ENCODE measurements at places on chromosomes 3 and 15.
A peak's percentile ranks its signal among the peaks of the same experiment; 100 is the strongest.

DNA sequence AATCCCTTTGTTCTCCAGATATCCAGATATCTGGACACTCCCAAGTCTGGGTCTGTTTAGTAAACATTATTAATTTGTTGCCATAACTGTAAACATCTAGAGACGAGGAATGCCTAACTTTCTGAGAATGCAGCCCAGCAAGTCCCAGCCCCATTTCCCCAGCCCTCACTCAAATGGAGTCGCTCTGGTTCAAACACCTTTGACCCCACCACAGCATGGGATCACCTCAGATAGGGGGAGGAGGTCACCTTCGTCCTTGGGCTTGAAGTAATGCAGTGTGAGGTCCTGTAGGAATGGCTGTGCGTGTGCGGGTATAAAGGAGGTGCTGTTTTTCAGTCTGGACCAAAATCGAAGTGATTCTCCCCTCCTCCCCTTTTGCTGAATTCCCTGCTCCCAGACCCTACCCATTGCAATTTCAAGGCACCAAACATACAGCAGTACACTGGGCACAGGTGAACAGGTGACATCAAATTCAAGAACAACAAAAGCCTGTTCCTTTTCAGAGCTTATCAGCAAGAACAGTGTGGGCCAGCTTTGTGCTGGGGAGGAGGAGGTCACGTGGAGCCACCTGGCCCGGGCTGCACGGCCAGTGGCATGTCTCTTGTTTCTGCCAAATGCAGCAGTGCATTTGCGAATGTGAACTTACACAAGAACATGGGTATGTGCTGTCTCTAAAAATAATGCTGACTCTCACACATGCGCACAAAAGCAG lies 57.5 kb upstream of the TRPM1 start:
- no peak for DNase-seq

DNA sequence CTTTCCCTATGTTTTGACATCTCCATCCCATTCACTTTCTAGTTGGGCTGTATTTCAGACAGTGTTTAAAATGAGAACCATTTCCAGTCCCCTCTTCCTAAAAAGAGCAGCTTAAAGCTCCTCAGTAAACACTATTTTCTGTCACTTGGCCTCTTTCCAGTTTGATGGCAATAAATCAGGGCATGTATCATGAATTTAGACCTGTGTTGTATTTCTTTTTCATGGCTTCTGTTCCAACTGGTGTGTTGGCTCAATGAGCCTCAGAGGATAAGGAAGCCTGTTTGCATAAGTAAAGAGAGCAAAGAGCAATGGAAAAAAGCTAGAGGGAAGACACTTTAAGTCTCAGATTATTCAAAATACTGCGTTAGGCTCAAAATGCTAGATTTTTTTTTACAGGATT lies 7.2 kb downstream of the CCDC80 start:
- DNase-seq = peak; percentile 60

- no peak for DNase-seq
These were observed 223.7 kb downstream of the PDZRN3 start for GRCh38 chr3:73401059-73401458.

DNA sequence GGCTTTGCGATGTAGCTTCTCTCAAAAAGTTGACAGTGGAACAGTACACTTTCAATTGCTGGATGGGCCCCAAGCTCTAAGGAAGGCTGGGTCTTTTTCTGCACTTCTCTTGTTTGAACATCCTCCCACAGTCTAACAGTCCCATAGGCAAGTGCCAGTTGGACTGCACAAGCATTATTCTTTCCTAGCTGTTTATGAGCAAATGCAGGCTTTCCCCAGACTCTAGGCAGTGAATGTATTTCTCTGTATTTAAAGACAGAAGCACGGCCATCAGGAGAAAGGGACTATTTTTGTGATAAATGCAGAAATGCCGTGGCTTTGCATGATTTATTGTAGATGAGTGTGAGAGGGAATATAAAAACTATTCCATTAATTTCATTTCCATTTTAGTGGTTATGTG lies 539.3 kb upstream of the LMCD1 start:
- no peak for DNase-seq

DNA sequence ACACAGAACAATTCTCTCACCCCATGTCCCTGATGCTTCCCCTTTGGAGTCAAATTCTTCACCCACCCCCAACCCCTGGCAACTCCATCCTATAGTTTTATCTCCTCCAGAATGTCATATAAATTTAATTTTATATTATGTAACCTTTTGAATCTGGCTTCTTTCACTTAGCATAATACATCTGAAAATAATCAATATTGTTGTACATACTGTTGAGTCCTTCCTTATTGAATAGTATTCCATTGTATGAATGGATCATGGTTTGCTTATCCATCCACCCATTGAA lies 98.9 kb upstream of the TSC22D2 start:
- DNase-seq = no peak

- no peak for DNase-seq
These were observed 158.4 kb upstream of the NAALADL2 start for GRCh38 chr3:174700736-174701135.

- DNase-seq = no peak
These were observed 368.6 kb upstream of the RBMS3 start for GRCh38 chr3:28912120-28912885.

DNA sequence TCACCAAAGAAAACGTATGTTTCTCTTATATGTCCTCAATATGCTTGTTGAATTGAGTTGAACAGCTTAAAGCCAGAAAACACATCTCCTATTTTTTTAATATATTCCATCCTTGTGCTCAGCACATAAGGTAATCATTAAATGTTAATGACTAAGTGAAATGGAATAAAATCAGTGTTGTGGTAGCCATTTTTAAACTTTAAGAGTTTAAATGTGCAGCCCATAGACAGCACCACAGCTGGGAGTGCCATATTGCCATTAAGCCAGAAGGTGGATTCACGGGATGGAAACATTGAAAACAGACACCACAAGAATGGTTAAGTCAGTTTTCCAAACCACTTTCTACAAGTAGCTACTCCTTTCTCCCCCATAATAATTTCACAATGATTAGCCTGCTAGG lies 76.8 kb upstream of the C15orf61 start:
- no peak for DNase-seq

DNA sequence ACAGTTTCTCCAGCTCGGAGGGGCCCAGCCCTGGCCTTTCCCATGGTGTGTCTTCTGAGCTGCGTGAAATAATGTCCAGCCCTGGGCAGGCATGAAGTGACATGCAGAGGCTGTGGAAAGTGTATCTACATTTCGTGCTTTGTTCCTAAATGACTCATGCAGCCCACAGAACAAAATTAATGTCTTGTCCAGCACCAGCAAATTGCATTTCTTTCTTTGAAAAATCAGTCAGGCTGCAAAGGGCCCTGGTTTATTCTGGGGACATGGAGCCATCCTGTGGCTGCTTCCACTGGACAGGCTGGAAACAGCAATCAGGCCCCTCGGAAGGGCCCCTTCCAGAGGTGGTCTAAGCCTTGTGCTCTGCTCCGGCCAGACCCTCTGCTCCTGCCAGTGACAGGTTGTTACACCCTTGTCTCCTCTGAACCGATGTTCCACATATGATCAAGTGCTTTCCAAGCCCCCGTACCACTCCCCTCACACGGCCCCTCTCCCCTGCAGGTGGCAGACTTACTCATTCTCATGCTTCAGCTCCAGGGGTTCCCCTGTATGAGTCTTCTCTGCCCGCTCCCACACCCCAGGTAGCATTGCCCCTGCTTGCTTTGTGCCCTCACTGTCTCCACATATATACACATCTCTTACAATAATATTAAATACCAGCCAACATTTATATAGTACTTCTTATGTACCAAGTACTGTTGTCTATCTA lies 33.7 kb downstream of the CRYGS start:
- DNase-seq = no peak

- DNase-seq = no peak
These were observed 193.4 kb downstream of the ZNF621 start for GRCh38 chr3:40718209-40718608.

GRCh38 chr15:101723874-101724674 lies at the start of gene TARS3:
TARS3 (minus strand) TSS chr15:101724473; CDS start chr15:101724387, 86 bp downstream.
- DNase-seq = peak; percentile 88

DNA sequence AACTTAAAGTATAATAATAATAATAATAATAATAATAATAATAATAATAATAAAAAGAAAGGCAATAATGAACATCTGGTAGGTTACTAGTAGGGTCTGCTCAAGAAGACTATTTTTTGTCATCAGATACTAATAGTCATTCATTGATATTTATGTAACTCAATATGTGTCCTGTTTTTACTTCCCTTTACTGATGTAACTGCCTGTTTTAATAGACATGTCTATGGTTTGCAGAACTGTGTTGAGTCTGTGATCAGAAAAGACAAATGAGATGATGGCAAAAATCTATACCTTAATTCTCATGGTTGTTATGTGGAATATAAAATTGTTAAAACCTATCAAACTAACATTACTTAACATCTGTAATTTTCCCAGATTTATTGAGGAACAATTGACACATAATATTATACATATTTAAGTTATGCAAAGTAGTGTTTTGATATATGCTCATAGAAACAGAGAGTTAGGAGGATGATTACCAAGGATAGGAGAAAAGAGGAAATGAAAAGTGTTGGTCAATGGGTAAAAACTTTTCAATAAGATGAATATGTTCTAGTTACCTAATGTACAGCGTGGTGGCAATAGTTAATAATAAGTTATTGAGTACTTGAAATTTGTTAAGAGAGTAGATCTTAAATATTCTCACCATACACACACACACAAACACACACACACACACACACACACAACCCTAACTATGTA lies 699.4 kb downstream of the ZPLD1 start:
- no peak for DNase-seq

- no peak for DNase-seq
These were observed 108.7 kb downstream of the ST8SIA2 start for GRCh38 chr15:92502336-92502735.

- no peak for DNase-seq
These were observed 28.5 kb downstream of the PLSCR4 start for GRCh38 chr3:146222204-146223046.

DNA sequence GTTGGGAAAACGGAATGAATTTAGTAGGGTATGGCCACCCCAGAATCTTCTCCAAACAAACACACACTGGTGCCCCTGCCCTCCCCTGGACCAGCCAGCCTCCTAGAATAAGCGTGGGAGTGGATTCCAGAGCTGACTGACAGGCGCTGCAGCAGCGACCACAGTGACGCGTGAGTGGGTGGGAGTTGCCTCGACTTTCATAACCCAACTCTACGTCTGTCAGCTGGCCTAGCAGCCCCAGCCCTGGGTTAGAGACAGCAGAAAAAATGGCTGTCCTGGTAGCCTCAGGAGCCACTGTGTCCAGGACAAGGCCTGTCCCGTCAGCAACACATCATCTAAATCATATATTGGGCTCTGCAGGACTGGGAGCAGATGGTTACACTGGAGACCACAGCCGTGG lies 10.0 kb downstream of the PLA2G4B start:
- DNase-seq = no peak

GRCh38 chr3:67564008-67564407 lies 90.4 kb downstream of the SUCLG2 start:
- no peak for DNase-seq

DNA sequence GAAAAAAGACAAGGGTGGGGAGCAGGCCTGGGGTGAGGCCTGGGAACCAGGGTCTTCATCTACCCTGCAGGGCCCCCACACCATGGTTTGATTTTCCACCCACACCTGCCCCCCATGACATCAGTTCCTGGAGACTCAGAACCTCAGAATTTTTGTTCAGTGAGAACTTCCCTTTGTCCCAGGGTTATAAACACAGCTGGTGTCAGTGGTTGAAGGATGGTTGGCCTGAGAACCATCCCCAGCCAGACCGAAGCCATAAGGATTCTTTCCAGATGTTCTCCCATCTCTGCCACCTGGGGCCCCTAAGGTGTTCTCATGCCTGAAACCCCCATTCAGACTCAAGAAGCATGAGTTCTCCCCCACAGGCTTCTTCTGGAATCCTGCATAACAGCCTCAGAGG lies 16.6 kb downstream of the CCDC33 start:
- DNase-seq = no peak

GRCh38 chr3:185797108-185797881 lies 27.5 kb downstream of the IGF2BP2 start:
- no peak for DNase-seq

GRCh38 chr3:109072194-109072593 lies 45.7 kb downstream of the MORC1 start:
- DNase-seq = no peak

GRCh38 chr3:143529018-143529478 lies 319.2 kb downstream of the SLC9A9 start:
- DNase-seq = no peak

GRCh38 chr3:188350961-188351360 lies 197.0 kb downstream of the LPP start:
- DNase-seq = no peak

- DNase-seq = peak; percentile 45
These were observed at the start of gene GRAMD2A for GRCh38 chr15:72197460-72198355. GRAMD2A (minus strand) TSS chr15:72197787.

DNA sequence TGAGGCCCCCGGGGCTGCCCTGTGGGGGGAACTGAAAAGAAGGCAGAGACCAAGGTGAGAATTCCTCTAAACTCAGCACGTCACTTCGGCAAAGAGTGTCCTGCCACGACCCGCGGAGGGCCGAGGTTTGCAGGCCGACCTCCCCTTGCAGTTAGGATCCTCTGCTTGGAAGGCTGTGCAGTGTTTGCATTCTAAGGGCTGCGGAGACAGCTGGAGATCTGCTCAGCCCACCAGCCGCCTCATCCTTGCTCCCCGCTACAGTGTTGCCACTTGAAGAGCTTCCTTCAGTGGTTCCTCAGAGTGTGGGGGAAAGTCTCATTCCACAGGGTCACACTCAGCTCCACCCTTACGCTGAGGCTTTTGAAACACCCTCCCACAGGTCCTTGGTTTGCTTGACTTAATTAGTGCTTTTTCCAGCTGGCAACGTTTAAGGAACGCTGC lies 10.8 kb downstream of the SLC51A start:
- no peak for DNase-seq

DNA sequence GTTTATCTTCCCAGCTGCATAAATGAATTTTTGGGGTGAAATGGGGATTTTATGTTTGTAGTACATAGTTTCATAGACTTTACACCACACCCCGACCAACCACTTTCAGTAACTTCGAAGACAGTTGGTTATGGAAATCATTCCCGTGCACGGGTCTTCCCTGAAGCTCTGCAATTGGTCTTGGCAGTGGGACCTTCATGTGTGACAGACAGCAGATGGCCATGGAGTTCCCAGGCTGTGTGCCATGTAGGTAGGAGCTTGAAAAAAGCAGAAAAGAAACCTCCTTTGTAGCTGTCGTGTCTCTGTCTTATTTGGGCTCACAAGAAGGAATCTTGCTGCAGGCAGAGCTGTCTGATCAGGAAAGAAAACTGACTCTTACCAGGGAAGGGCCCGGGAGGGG lies 25.9 kb downstream of the EXOG start:
- no peak for DNase-seq

GRCh38 chr3:86410587-86410986 lies 580.4 kb downstream of the VGLL3 start:
- DNase-seq = no peak

DNA sequence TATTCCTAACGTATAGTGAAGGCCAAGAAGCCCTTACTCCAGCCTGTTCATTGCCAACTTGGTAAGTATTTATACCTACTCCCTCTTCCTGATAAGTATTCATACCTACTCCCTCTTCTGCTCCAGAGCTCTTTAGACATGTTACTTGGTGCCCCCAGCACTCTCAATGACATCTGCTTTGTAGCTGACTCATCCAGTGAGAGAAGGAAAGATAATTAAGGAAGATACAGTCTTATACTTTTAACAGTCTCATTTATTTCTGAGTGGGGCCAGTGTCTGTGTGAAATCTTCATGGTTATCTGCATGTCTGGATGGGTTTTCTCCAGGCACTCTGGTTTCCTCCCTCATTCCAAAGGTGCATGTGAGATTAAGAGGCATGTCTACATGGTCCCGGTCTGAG lies 698.7 kb downstream of the FHIT start:
- no peak for DNase-seq

GRCh38 chr15:64333986-64334929 lies 21.7 kb downstream of the CSNK1G1 start:
- DNase-seq = no peak
